ENCODE measurements at places on chromosomes 16 and 17.

DNA sequence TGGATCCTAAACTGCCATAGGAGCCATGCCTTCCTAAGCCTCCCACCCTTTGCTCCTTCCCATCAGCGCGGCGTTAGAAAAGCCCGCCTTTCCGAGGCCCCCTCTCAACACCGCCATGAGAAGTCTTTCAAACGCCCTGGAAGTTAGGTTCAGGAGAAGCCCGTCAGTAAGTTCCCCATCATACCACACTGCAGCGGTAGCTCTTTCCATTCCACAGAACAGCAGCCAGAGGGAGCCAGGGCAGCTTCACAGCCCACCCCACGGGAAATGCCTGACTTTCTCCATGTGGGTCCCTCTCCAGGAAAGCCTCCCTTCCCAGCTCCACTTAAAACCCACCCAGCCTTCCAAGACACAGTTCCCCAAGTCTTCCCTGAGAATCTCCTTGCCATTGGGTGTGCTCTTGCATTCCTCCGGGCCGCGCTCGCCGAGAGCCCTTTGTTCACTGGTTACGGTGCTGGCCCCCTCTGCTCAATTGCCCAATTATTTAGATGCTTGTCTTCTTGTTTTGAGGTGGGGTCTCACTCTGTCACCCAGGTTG lies 28.7 kb downstream of the KIAA0513 start:
- no peak for DNase-seq

DNA sequence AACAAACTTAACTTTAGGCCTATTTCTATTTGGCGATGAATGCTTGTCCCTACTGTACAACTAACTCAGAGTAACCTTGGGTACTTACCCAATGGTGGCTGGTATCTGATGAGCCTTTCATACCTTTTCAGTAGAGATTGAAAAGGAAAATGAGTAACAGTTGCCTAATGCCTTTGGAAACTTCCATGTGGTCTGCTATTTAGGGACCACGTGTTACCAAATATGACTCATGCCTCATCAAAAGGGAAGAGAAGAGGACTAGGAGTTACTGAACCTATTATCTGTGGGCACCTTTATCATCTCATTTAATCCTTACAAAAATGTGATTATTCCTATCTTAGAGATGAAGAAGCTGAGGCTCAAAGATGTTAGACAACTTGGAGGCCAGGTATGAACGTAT lies 8.1 kb downstream of the MYOCD start:
- DNase-seq: no peak

DNA sequence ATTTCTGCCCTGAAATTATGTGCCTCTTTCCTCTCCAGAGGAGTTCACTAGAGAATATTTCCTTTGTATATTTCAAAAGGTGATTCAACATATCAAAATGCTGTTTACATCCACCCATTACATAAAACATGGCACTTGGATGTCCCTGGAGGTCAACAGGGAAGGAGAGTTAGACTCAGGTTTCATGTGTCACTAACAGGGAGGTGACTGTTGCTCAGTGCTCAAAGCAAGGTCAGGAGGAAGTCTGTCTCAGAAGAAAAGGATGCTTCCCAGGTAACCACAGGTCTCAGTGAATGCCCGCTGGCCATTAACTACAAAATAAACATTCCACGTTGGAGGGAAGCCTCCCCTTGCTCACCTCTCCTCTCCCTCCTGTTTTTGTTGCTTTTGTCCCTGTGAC lies 198.6 kb downstream of the AXIN2 start:
- no peak for DNase-seq

DNA sequence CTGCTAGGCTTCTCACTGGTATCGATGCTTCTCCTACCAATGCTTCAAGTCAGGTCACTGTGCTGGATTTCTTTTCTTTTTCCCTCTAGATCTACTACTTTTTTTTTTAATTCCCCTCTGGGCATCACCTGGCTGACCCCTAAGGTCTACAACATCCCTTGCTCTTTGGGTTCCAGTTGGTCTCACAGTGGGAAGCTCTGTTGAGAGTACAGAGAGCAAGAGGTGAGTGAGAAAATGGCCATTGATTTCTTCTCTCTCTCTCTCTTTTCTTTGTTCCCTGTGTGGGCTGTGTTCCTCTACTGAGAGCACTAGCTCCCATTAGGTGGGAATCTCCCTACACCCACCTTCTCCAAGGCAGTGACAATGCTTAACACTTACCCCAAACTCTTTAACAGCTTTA lies 413.4 kb downstream of the KCNJ2 start:
- no peak for DNase-seq

GRCh38 chr16:54446639-54447038 lies 160.1 kb upstream of the IRX3 start:
- DNase-seq: no peak

- no peak for DNase-seq
These were observed 241.3 kb upstream of the TBX2 start for GRCh38 chr17:61158376-61158775.

GRCh38 chr17:15311996-15312395 lies 29.4 kb downstream of the TEKT3 start:
- DNase-seq: no peak

- DNase-seq: no peak
These were observed 12.3 kb upstream of the UBE2I start for GRCh38 chr16:1297018-1297696.

DNA sequence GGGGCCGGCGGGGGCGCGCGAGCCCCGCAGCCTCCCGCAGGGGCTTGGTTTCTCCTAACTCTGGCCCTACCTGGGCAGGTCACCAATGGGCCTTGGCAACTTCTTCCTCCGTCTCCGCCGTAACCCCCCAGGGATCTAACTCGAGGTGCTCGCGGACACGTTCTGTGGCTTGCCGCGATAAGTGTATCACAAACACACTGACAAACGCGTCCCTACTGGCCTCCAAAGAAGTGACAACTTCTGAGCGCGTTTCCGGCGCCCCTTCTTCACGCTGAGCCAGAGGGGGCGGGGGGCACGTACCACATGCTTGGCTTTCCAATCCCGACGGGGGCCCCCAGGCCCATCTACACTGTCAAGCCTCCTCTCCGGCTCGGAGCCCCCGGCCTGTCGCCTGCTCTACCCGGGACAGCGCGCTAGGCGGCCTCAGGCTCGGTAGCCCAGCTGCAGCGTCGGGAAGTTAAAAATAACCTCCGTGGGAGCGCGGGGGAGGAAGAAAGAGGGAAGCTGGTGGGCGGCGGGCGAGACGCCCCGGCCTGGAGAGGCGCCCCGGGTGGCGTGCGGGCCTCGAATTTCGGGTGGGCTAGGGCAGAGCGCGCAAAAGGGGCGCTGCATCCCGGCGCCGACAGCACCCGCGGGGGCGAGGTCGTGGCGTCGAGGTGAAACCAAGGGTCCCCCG lies 725 bp upstream of the SPHK1 start:
- peak; percentile 31 for DNase-seq

DNA sequence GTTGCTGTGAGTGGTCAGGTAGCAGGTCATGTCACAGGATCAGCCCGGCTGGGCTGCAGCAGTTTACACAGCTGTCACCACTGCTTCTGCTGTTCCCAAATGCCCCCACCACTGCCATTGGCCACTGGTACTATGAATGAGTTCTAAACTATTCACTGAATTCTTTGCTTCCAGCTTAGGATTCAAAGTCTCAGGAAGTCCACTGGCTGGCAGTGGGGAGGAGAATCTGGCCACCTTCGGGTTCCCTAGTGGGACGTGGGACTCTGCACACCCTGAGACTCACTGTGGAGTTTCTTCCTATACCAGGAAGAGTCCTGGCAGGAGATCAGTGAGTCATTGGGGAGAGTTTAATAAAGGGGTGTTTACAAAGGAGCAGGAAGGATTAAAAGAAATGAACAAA lies 6.9 kb downstream of the MT1X start:
- DNase-seq: no peak

GRCh38 chr17:39177256-39177655 lies 11.3 kb upstream of the ARL5C start:
- no peak for DNase-seq

DNA sequence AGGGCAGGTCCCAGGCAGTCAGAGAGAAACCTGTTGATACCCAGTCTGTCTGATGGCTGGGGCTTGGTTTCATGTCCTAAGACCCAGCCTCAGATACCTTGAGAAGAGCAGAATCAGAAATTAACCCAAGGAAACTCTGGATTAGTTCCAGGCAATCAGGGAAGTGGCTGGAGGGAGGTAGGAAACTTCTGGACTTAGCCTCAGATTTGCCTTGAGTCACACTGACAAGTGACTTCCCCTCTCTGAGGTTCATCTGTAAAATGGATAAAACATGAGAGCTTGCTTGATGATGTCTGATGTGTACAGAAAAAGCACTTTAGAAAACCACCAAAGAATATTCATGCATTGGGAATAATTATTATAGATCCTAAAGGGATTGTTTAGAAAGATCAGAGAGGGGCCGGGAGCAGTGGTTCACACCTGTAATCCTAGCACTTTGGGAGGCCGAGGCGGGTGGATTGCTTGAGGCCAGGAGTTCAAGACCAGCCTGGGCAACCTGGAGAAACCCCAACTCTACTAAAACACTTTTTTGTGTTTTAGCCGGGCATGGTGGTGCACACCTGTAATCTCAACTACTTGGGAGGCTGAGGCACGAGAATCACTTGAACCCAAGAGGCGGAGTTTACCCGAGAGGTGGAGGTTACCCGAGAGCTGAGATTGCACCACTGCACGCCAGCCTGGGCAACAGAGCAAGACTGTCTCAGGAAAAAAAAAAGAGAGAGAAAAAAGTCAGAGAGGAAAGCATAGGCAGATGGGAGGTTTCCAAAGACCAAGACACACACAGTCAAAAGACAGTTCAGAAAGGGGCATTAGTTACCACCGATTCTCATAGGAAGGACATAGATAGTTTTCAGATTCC lies 3.8 kb downstream of the CIITA start:
- DNase-seq: no peak

DNA sequence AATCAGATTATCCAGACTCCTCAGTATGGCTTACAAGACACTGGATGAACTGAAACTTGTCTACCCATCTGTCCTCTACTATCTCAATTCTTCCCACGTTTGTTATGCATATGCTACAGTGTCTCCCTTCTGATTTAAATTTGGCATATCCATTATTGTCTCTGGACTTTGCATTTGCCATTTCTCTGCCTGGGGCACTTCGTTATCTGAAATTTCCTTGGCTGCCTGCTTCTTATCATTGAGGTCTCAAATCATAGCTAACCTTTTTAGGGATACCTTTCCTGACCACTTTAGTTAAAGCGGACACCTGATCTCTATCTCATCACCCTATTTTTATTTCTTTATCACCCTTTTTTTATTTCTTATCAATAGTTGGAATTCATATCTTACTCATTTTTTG lies 853.4 kb downstream of the KCNJ2 start:
- no peak for DNase-seq

DNA sequence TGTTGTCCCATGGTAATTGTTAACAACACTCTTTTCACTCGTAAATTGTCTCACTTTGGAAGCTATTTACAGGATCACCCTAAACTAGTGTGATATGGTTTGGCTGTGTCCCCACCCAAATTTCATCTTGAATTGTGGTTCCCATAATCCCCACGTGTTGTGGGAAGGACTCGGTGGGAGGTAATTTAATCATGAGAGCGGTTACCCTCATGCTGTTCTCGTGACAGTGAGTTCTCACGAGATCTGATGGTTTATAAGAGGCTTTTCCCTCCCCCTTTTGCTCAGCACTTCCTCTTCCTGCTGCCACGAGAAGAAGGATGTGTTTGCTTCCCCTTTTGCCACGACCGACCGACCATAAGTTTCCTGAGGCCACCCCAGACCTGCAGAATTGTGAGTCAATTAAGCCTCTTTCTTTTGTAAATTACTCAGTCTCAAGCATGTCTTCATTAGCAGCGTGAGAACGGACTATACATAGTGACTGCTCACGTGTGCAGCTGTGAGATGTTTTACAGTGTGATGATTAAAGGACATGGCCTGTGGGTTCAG lies 34.4 kb downstream of the DNAH3 start:
- no peak for DNase-seq

DNA sequence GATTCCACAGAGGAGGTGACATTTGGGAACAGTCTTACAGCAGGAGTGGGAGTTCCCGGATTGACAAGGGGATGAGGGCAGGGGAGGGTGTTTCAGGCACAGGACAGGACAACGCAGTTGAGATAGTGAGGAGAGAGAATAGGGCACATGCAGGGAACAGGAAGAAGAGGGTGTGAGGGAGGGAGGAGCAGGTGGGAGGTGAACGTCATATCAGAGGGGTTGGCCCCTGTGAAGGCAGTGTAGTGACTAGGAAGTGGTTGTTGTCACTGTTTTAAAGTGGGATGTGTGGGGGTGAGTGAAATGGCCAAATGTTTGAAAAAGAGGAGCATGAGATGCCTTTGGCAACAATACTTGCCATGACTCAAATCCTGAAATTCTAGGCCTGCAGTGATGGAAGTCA lies 12.2 kb downstream of the PRKCB start:
- DNase-seq: no peak

DNA sequence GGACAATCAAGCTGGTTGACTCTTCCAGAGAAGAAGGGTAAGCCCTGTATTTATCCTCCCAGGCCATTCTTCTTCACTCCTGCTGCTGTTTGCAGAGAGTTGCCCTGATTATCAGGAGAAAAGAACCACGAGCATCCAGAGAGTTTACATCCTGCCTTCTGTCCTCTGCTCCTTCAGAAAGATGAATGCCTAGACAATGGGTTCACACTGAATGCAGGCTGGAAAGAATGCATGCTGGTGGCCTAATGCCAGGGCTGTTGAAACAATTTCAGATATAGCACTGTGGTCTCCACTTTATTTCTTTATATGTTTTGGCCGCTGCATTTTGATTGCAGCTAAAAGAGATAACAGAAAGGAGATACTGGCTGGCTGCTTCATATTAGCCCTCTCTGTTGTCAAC lies 21.2 kb upstream of the HAS3 start:
- no peak for DNase-seq

DNA sequence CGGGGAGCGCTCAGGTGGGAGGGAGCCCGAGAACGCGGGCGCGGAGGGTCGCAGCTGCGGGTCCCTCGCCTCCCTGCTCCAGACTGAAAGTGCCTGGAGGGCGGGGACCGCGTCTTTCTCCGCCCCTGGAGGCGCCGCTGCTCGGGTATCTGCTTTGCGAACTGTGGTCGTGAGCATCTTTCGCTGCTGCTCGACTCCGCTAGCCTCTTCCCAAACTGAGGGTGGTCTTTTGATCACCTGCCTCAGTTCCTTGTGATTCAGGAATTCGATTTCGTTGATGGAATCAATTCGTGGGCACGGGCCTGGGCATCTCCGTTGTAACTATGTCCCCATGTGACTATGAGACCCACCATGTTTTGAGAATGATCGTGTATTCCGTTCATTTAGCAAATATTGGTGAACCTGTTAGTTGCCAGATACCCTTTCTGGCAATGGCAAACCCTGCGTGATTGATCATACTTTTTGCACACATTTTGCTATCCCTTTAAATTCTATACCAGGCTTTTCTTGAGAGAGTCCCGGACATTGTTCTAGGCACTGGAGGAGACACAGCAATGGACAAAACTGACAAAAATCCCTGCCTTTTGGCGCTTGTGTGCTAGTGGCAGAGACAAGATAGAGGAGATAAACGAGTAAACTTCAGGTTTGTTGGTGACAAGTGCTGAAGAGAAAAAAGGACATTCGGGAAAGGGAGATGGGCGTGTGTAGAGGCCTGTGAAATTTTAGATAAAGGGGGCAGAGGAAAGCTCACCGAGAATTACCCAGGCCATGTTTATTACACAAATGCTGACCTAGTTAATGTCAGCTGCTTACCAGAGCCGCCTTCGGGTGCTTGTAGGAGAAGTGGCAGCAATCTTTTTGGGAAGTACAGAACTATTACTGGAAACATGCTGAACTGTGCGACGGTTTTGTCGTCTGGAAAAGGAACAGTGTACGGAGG lies 948 bp downstream of the UTP18 start:
- DNase-seq: no peak

Data from DMS 273 treated with DMSO at 0.1 percent for 48 hours (cell line).